ENCODE measurements at places on chromosomes 4 and X.

GRCh38 chrX:21691512-21692018 is 33.4 kb upstream of the KLHL34 start:
- DNase-seq, result no peak

- no peak for DNase-seq
Measured at GRCh38 chr4:162497564-162498167, 333.9 kb upstream of the FSTL5 start.

DNA sequence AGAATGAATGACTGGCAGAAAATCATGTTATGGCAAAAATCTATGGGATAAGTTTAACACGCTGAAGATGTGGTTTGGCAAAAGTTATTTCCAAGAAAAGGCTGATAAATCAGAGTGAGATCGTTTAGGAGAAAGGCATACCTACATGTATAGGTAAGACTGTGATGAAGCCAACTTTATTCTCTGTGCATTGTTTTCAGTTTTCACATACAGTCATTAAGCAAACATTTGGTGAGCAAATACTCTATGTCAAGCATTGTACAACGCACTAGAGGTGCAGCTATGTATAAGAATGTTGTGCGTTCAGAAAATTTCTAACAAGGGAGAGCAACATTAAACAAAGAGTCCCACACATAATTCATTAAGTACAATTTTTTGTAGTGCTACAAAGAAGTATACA is 121.7 kb downstream of the TEX13A start:
- no peak for DNase-seq

- DNase-seq, result no peak
Measured at GRCh38 chrX:119970574-119970973, 27.0 kb upstream of the NKAP start.

DNA sequence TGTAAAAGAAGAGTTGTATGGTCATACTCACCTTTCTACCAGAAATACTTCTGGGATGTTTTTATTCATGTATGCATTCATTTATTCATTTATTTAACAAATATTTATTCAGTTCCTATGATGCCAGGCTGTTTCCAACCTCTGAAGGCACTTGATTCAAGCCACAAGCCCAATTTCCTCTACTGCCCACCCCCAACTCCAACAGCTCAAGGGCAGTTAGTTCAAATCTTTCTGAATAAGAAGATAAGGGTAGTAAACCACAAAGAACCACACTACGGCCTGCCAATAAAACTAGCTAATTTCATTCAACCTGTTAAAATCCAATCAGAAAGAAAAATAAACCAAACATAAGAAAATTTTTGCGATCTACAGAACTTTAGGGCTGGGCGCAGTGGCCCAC is 31.2 kb downstream of the LRBA start:
- no peak for DNase-seq

DNA sequence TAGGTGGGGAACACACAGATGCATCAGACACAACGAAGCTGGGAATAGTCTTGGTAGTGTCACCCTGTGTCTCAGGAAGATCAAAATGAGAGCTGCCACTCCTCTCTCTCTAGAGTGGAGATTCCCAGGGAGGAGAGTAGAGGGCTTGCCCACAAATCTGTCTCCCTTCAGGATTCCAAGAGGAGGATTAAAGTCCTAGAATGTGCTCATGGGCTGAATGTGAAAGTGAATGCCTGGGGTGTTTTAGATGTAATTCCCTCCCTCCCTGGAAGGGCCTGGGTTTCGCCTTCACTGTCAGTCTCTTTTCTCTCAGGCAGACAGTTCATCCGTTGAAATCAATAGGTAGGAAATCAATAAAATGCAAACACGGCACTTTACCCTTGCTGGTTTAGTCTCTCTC is 282.6 kb upstream of the PPARGC1A start:
- no peak for DNase-seq

DNA sequence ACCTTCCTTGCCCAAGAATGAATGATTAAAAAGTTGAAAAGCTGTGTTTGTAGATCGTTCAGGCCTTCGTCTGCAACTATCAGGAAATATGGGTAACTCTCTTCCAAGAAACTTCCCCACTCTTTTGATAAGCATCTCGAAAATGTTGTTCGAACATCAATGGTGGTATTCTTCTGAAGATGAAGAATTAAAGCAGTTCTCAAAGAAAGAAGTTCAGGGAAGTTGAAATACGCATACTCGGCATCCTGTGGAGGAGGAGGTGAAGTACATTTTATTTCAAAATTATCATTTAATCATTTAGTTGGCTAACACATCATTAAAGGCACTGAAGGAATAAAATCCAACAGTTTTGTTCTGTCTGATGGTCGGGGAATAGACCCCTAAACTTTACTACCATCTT is 12.1 kb downstream of the DDX60 start:
- DNase-seq, result no peak

DNA sequence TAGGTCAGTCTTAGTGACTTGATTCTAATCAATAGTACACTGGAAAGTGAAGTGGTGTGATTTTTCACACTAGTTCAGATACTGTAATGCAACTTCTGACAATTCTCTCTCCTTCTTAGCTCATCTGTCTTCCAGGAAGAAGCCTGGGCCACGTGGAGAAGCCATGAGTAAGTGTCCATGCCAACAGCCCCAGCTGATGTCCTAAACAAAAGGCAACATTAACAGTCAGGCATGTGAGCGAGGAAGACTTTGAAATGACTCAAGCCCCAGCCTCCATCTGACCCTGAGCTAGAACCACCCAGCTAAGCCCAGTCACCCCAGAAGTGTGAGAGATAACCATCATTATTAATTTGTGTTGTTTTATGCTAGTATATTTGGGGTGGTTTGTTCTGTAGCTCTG is 115.7 kb upstream of the MAGEB16 start:
- no peak for DNase-seq

Data from 8988T (cell line).